ENCODE measurements at places on chromosomes 12 and 14. TPM values are rescaled to one million over a fixed set of nuclear protein-coding genes. Genes with fewer than 3 reads are reported as not detected.

The TARBP2 gene
- 32.6 TPM for total RNA-seq

The TSPAN19 gene
- total RNA-seq, result not detected

The KRT71 gene
- total RNA-seq, result not detected

DNA sequence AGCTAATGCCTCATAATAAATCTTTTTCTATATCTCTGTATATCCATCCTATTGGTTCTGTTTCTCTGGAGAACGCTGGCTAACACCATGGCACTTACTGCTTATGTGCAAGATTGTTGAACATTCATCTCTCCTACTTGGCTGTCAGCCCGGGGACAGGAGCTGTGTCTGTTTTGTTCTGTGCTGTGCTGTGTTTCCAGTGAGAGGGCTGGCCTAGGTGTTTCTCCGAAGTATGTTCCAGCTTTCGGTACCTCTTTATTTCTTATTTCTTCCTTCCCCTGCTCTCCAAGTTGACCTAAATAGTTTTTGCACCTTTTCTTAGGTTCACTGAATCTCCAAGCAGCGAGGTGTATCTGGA, 18.8 kb upstream of the NR4A1 start:
- peak overlapping the region; percentile 48 for H3K4me3 ChIP-seq
- peaks cover 32% of the 10 kb centered on the region for H3K4me1 ChIP-seq
- no peak for DNase-seq
- H3K36me3 ChIP-seq, result no peaks in the 10 kb centered on the region
- H3K27me3 ChIP-seq, result peaks cover 29% of the 10 kb centered on the region
- H3K27ac ChIP-seq, result no peak overlapping the region

DNA sequence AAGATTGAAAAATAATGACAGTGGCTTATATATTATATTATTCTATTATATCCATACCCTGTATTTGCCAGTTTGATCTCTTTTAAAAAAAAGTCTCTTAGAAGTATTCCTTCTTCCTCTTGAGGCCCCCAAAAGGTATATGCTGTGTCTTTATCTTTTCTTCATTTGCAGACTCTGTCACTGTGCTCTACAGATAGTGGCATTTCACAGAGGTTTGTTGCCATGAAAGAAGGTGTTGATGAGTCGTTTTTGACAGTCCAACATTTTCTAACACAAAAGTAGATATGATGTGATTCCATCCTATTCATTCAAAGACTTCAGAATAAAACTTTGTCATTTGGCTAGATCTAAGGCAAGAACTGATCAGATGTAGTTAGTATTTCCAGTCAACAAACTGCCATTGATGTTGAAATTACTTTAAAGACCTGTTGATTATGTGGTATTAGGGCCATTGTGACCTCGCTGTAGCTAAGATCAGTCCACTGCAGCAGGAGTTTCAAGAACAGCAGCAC, at the start of gene CCDC196:
TSS of gene CCDC196 (plus strand) at position 462 of the 512 bp plus-strand sequence. CDS start 132 bp downstream, outside the sequence.
- no peaks in the 10 kb centered on the region for H3K27me3 ChIP-seq
- no peak for DNase-seq
- H3K27ac ChIP-seq, result no peak within 1 kb of the TSS
- no peaks in the 10 kb centered on the region for H3K36me3 ChIP-seq

DNA sequence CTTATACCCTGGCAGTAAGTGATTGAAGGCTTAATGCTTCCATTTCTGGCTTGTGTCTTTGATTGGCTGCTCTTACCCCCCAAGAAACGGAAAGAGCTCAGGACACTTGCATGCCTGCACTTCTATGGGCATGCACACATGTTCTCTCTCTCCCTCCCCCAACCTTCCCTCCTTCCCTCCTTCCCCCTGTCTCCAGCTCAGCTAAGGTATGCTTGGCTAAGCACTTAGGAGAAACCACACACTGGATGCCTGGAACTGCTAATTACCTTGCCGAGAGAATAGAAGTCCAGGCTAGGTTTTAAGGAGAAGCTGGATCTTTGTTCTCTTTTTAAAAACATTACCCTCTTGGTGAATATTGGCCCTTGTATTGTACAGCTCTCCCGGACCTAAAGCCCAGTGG, 1072.8 kb upstream of the TMEM132C start:
- no peak overlapping the region for H3K27ac ChIP-seq
- H3K4me1 ChIP-seq, result no peaks in the 10 kb centered on the region
- H3K27me3 ChIP-seq, result no peaks in the 10 kb centered on the region
- H3K36me3 ChIP-seq, result no peaks in the 10 kb centered on the region

DNA sequence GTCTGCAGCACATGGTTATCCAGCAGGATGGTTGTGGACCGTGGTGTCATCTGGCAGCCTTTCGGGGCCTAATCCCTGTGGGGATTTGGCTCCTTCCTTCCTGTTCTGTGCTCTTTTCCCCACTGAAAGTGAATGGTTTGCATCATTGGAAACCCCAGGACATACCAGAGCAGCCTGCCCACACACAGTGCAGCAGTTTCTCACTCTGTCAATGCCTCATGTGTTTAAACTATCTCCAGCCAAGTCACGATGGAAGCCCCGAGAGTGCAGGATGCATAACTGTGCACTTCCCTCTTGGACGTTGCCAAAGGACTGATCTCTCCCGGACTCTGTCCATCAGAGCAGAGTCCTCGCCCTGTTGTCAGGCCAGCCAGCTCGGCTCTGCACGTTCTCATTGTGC, 29.0 kb upstream of the AMN start:
- no peak overlapping the region for H3K27ac ChIP-seq
- H3K27me3 ChIP-seq, result no peaks in the 10 kb centered on the region
- peaks cover 6% of the 10 kb centered on the region for H3K4me1 ChIP-seq

DNA sequence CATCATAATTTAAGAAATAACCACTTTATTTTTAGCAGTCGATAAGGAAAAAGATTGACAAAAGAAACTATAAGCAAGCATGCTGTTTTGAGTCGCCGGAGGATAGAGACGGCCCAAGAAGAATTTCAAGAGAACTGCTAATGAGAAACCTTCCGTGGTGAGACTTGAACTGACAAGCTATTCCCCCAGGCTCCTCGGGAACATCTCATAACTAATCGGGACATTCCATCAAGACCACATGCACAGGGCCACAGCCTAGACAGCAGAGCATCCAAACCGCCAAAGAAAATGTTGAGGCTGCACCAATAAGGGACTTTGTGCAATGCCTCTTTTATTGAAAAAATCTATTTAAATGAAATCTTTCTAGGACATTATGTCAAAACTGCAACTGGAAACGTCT, 51.0 kb downstream of the YEATS4 start:
- H3K27ac ChIP-seq, result no peak overlapping the region
- no peak overlapping the region for H3K4me3 ChIP-seq
- H3K4me1 ChIP-seq, result no peaks in the 10 kb centered on the region
- no peak for DNase-seq
- H3K36me3 ChIP-seq, result no peaks in the 10 kb centered on the region

DNA sequence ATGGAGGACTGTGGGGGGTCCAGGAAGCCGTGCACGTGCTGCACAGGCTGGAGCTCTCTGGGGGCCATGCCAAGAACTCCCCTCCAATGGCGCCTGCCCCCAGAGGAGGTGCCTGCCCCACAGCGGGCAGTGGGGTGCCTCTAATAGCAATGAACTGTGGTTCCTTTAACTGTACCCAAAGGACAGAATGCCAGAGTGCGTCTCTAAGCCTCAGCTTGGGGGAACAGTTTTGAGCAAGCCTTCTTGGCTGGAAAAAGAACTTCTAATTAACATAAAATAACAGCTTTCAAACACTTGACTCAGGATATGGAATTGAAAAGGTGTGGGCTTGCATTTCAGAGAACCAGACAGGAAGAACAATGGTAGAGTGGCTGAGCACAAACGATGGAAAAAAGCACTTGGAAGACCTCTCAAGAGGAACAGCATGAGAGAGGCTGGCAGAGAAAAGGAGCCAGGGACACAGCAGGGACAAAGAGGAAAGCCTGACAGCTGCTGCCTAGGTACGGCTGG, 195.6 kb downstream of the TTC7B start:
- no peaks in the 10 kb centered on the region for H3K27me3 ChIP-seq
- no peak for DNase-seq
- no peak overlapping the region for H3K4me3 ChIP-seq
- H3K36me3 ChIP-seq, result no peaks in the 10 kb centered on the region
- H3K27ac ChIP-seq, result no peak overlapping the region
- H3K4me1 ChIP-seq, result no peaks in the 10 kb centered on the region

DNA sequence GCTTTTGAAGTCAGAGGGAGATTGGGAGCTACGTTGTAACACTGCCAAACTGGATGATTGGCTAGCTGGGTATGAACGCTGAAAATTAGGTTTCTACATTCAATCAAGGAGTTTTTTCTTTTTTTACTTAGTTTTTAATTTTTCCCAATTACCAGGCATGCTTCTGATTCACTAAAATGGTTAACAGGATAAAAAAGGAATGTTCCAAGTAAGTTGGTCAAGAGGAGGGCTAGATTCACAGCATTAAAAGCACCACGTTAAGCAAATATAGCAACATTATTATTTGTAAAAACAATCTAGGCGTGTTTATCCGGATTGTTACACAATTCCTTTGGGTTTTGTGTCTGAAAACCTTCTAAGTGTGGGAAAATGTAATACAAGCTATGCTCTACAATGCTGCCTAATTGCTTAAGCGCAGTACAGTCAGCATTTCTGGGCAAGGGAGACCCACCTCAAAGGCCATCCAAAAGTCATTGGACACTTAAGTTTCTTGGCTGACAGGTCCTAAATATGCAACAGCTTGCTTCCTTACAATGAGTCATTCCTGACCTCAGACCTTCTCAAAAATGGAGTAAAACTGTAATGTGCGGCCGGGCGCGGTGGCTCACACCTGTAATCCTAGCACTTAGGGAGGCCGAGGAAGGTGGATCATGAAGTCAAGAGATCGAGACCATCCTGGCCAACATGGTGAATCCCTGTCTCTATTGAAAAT, 1.2 kb downstream of the RPLP0 start:
- peaks cover 49% of the 10 kb centered on the region for H3K36me3 ChIP-seq
- no peaks in the 10 kb centered on the region for H3K27me3 ChIP-seq
- DNase-seq, result no peak
- peaks cover 53% of the 10 kb centered on the region for H3K4me1 ChIP-seq
- peak overlapping the region; percentile 98 for H3K27ac ChIP-seq
- peak overlapping the region; percentile 98 for H3K4me3 ChIP-seq

GRCh38 chr12:2268471-2269286, 215.9 kb downstream of the CACNA1C start:
- no peaks in the 10 kb centered on the region for H3K4me1 ChIP-seq
- no peaks in the 10 kb centered on the region for H3K36me3 ChIP-seq
- no peaks in the 10 kb centered on the region for H3K27me3 ChIP-seq
- DNase-seq, result no peak
- H3K27ac ChIP-seq, result no peak overlapping the region

GRCh38 chr12:113244478-113244958, 23.3 kb downstream of the TPCN1 start:
- DNase-seq, result no peak
- H3K4me3 ChIP-seq, result no peak overlapping the region
- peaks cover 4% of the 10 kb centered on the region for H3K4me1 ChIP-seq

DNA sequence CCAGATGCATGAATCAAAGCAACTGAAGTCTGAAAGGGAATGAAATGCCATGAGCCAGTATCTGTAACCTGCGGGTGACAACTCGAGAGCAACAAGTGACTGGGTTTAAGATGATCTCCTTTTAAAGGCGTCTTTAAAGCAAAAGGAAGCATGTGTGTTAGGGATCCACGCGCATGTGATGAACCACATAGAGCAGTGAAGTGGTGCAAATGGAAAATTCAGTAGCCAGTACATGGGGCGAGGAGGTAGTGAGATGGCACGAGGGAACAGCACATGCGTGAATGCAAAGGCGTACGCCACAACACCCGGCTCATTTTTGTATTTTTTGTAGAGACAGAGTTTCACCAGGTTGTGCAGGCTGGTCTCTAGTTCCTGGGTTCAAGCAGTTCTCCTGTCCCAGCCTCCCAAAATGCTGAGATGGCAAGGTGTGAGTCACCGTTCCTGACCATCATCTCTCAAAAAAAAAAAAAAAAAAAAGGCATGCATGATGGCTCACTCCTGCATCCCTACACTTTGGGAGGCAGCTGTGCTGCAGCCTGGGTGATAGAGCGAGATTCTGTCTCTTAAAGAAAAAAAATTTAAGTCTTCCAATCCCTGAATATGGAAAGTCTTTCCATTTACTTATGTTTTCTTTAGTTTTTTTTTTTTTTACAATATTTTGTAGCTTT, 24.6 kb upstream of the BCL7A start:
- H3K4me3 ChIP-seq, result no peak overlapping the region
- H3K4me1 ChIP-seq, result peaks cover 6% of the 10 kb centered on the region
- H3K27me3 ChIP-seq, result peaks cover 10% of the 10 kb centered on the region
- no peak overlapping the region for H3K27ac ChIP-seq
- DNase-seq, result no peak

DNA sequence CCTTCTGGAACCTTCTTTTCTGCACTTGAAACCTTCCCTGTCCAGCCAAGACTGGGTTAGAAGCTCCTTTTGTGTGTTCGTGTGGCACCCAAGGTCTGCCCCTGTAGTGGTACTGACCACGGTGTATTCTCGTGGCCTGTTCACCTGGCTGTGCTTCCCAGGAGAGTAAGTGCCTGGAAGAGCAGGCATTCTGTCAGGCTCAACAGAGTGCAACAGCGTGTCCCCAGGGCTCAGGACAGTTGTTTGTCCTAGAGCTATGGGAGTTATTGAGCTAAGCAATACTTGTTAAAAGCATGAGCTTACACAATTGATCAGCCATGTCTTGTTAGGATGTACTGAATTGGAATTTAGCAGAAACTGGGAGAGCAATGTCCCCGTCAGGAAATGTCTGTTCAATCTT, 12.9 kb upstream of the SLC38A2 start:
- H3K36me3 ChIP-seq, result peaks cover 22% of the 10 kb centered on the region
- H3K4me3 ChIP-seq, result no peak overlapping the region
- DNase-seq, result no peak
- no peaks in the 10 kb centered on the region for H3K27me3 ChIP-seq

DNA sequence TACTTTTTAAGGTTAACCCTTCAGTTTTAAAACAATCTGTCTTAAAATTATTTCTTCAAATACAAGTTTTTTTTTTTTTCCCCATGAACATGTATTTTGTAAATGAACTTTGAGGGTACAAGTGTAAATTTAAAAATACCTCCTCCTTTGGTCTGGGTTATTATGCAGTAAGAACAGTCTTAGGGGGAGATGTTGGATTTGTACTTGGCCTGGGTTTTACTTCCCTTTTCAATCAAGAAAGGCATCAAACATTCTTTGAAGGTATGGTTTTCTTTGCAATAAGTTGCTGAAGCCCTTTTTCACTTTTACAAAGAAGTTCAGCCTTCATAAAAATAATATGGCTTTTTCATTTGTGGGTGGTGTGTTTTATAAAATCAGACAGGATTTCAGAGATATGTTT, 20.5 kb downstream of the WBP11 start:
- peaks cover 14% of the 10 kb centered on the region for H3K4me1 ChIP-seq
- H3K27ac ChIP-seq, result no peak overlapping the region
- no peaks in the 10 kb centered on the region for H3K27me3 ChIP-seq
- peaks cover 23% of the 10 kb centered on the region for H3K36me3 ChIP-seq
- no peak for DNase-seq

Data from activated CD4-positive, alpha-beta T cell treated with anti-CD3 and anti-CD28 coated beads, Interleukin-2, amount 10 ng/mL, durations not matched to agents 7 days and 5 days (primary cell).